Stimulated activated CD4-positive, alpha-beta T cell treated with anti-CD3 and anti-CD28 coated beads, Interleukin-4, amount 100 ng/mL, for 48 hours (primary cell): ENCODE measurements at places on chromosomes 7 and 10.

DNA sequence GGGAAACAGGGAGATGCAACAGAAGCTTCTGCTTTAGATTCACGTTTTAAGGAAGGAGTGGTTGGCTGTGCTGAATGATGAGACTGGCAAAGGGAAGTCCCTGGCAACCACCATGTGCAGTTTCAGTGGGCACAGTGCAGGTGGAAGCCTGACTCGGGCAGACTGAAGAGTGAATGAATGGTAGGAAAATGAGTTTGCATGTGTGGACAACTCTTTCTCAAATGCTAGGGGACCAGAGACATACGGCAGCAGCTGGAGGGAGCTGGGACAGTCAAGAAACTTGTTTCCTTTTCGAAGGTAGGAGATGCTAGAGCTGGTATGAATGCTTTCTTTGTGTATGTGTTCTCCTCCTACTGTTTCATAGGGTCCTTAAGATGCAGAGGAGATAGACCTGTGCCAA, 29.0 kb downstream of the PODXL start:
- no peak for DNase-seq

GRCh38 chr7:151736403-151736909, 140.5 kb downstream of the PRKAG2 start:
- DNase-seq, result no peak

DNA sequence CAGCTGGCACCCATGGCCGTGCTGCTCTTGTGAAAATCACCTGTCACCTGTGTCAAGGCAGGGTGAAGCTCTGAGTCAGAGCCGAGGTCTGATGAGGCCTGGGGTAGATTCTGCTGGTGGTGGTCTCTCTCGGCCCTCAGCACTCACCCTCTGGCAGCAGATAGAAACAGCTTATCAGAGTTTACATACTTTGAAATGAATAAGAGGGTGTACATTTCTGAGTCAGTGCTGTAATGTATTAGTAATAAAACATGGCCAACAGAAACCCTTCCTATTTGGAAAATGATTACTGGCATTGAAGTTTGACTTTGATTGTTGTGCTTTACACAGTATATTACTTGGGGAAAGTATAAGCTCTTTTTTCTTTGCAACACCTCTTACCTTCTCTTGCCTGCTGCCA, 228.8 kb downstream of the SNX10 start:
- no peak for DNase-seq

DNA sequence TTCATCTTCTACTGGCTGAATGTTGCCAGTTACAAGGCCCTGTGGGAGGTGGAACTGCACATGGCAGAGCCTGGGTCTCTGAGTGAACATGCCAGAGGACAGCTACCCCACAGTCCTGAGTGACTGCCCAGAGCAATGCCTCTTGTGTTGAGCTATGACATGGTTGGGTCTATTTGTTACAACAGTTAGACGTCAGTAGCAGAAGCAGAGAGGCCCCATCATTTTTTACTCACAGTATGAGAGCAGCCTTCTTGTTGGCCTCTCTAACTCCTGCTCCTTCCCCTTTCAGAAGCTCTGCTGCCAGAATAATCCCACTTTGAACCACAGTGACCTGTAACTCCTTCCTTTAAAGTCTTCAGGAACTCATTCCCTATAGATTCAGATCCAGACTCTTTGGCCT, 30.8 kb upstream of the NRP1 start:
- DNase-seq, result no peak

DNA sequence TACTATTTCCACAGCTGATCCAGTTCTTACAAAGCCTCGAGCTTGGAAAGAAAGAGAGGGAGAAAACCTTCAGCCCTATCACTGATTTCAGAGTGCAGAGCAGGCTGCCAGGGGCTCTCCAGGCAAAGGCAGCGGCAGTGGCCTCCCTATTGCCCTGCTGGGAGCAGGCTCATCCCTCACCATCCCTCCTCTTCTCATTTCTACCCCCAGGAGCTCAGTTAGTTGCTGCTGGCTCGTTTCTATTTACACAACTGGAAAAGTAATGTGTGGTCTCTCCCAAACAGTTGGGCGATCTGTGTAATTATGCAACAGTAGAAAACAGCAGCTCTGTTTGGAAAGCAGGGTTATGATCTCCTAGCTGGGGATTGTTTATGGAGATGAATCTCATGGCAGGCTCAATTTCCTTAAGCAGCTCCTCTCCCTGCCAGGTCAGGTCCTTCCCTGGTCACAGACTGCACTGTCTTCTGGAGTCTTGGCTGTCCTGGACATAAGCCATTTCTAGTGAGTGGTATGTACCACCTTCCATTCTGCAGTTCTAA, 28.7 kb upstream of the TNS3 start:
- no peak for DNase-seq

GRCh38 chr7:157944734-157945291, 608.0 kb downstream of the DNAJB6 start:
- no peak for DNase-seq

GRCh38 chr10:27771231-27771630, 25.6 kb upstream of the MKX start:
- no peak for DNase-seq

DNA sequence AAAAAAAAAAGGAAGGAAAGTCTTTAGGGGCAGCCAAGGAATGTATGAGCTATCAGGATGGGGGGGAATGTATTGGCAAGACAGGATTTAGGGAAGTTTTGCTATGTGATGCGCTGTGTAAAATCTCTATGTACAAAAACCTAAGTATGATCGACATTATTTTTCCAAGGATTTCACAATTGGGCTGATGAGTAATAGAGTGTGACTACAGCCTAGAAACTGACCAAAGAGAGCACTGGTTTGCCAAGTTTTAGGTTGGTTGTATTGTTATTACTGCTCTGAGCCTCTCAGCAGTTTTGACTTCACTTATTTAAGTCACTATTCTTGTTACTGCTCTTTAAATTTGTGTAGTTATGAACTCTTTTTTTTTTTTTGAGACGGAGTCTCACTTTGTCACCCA, 107.3 kb downstream of the NRCAM start:
- DNase-seq, result no peak

DNA sequence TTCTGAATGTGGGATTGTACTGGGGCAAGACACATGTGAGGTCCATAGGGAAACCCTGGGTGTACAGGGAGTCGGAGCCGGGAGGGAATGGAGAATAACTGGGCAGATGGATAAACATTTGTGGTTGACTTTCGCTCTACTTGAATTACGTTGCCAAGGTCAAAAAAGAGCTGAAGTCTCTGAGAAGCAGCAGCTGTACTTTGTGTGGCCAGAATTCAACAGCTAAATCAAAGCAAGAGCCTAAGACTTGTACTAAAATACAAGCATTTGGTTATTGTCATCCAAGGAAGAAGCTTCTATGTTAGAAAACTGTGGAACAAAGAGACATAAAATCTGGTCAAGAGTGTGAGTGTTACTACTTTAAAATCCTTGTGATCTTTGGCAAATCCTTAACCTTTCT, 457.2 kb downstream of the ARL4A start:
- DNase-seq, result no peak

DNA sequence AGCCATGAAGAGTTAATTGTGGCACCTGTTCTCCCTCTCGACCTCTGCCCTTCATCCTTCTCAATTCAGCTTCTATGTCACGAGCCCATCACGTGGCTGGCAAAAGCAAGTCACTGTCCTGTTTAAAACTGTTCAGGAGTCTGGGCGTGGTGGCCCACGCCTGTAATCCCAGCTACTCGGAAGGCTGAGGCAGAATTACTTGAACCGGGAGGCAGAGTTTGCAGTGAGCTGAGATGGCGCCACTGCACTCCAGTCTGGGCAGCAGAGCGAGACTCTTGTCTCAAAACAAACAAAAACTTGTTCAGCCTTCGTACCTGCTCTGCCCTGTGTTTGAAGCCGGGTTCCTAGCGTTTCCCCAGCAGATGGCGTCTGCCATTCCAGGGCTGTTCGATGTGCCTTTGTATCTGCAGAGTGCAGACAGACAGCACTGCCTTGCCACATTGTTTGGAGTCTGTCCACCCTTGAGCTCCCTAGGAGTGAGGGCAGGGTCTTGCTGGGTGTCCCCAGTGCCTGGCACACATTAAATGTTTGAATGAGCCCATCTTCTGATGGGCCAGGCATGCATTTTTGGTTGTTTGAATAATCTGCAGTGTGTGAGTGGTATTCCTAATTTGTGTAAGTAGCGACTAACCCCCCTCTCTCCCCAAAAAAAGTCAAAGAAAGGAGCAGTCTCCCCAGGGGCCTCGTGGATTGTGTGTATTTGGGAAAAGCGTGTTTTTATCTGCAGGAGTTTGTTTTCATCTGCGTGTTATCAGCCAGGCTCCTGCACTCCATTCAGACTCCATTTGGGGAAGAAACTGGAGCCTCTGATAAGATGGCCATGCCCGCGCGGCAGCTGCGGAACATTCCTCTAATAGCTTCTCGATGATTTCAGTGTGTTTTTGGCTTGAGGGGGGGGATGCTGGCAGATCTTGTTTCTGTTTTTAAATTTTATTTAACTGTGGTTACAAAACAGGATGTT, 61.2 kb downstream of the DNAJB6 start:
- DNase-seq, result no peak

- DNase-seq, result no peak
These were observed 21.2 kb downstream of the ZMIZ2 start for GRCh38 chr7:44769776-44770294.

DNA sequence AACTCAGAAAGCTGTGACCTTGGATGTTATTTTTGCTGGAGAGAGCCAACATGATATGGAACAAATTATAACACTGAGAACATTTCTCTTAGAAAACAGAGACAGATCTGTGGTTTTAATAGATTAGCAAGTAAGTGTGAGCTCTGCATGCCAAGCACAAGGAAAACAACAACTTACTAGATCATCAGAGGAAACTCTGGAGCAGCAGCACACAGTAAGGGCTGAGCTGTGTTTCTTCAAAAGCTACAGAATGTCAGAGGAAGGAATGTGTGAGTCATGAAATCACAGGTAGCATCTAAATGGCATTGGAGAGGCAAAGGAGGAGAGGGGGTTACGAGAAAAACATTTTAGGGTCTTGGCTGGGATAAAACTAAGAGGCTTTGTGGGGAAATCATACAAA, 283.4 kb upstream of the FZD8 start:
- no peak for DNase-seq

- no peak for DNase-seq
These were observed 2.9 kb downstream of the NUP205 start for GRCh38 chr7:135560631-135561030.

- DNase-seq, result no peak
These were observed 61.9 kb downstream of the MAD1L1 start for GRCh38 chr7:2170576-2171521.

GRCh38 chr7:127418459-127418858, 26.0 kb upstream of the ZNF800 start:
- no peak for DNase-seq

DNA sequence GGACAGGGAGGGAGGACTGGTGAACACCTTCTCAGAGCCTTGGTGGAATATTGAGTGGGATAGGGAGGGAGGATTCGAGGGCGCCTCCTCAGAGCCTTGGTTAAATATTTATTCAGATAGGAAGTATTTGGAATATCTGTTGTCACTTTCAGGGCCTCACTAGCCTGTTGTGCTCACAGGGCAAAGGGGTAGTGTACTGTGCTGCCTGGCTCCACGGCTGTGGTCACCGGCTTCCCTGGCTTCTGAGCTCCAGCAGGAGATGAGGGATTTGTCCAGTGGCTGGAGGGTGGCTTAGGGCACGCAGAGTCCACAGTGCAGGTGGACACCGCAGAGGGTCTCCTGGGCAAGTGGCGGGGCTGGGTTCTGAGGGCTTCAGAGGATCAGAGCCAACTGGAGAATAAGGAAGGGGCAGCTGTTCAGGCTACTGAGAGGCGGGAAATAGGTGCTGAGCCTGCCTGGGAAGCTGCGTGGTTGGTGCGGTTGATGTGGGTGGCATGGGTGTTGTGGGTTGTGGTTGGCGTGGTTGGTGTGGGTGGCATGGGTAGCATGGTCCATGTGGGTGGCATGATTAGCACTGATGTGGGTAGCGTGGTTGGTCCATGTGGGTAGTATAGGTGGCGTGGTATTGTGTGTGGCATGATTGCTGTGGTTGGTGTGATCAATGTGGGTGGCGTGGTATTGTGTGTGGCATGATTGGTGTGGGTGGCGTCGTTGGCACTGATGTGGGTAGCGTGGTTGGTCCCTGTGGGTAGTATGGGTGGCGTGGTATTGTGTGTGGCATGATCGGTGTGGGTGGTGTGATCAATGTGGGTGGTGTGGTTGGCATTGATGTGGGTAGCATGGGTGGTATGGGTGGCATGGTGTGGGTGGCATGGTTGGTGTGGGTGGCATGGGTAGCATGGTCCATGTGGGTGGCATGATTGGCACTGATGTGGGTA, 16.7 kb downstream of the INPP5A start:
- no peak for DNase-seq

DNA sequence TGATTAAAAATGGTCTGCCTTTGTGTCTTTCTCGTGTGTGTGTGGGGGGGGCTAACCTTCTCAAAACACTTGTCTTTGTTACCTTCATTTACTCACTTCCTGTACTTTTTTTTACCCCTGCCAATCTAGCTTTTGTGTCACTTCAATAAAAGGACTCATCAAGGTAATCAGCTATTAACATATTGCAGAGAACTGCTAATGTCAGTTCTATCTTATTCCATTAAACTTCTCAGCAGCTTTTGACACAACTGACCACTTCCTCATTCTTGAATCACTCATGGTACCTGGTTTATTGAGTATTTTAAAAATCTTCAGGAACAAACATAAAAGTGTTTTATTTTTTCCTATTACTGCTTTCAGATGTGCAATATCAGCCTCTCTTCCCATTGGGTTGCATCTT, 59.8 kb downstream of the SLC25A40 start:
- DNase-seq, result no peak

GRCh38 chr7:83599131-83599530, 49.8 kb downstream of the SEMA3E start:
- no peak for DNase-seq
